K562 (cell line): ENCODE measurements at places on chromosomes 16 and 17. TPM values are rescaled to one million over a fixed set of nuclear protein-coding genes. Genes with fewer than 3 reads are reported as not detected.

PRR35 gene
- polyA plus RNA-seq = 0.15 and 0.24 TPM in 2 replicates

QPRT gene
- polyA plus RNA-seq = 64.3 and 68.8 TPM in 2 replicates

ALOX15 gene
- polyA plus RNA-seq = not detected in 2 replicates

NPTX1 gene
- polyA plus RNA-seq = not detected in 2 replicates

SECTM1 gene
- polyA plus RNA-seq = not detected in 2 replicates

RASD1 gene
- polyA plus RNA-seq = not detected in 2 replicates

FOXN1 gene
- not detected in 2 replicates for polyA plus RNA-seq

TNFSF13 gene
- polyA plus RNA-seq = 0.30 and 0.45 TPM in 2 replicates
